ENCODE measurements at places on chromosomes 3 and 15. TPM values are rescaled to one million over a fixed set of nuclear protein-coding genes. Genes with fewer than 3 reads are reported as not detected.

The CCNL1 gene
- total RNA-seq: 352 TPM

The FYTTD1 gene
- total RNA-seq: 58.0 TPM

The P2RY12 gene
- 0.22 TPM for total RNA-seq

The LMCD1 gene
- 146 TPM for total RNA-seq

The GOLGA8Q gene
- total RNA-seq: 0.58 TPM

The SH2D7 gene
- not detected for total RNA-seq

The ZKSCAN7 gene
- total RNA-seq: 5.5 TPM

The SLC9A9 gene
- total RNA-seq: 13.5 TPM

The TGM5 gene
- not detected for total RNA-seq

The NUP210 gene
- total RNA-seq: 3.4 TPM

The GHSR gene
- total RNA-seq: not detected

Data from ovary (tissue), 10 donors.